ENCODE measurements at places on chromosomes 6 and 20.

DNA sequence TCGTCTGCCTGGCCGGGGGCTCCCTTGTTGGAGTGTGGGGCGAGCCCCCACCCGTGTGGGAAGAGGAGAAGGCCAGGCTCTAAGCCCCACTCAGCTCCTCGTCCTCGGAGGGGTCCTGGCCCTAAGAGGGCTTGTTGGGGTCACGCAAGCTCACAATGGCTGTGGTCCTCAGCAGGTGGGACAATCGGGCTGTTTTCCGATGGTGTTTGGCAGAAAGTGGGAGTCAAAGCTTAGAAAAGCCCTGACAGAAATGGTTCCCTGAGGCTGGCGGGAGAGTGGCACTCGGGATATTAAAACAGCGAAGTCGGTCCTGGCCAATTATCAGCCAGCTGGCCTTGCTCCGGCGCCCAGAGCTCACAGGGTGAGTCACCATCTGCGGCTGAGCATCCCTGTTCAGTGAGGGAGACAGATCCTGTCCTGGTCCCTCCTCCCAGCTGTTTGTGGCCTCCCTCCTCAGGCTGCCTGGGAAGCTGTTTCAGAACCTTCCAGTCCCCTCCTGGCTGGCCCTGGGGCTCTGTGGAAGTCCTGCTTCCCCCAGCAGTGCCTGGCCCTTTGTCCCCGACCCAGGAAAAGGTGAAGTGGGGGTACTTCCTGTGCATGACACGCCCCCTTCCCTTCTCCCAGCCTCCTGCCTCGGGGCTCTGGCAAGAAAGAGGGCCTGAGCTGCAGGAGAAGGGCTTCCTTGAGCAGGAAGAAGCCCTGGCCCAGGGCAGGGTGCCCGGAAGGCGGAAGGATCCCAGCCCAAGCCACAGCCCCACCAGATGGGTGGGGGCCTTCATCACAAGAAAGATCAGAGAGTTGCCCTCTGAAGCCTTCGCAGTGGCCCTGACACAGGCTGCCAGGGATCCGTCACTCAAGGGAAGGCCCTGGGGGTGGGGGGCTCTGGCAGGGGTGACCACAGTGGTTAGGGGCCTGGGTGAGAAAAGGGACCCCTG is 53.6 kb upstream of the BHLHE23 start:
- no peak for DNase-seq

DNA sequence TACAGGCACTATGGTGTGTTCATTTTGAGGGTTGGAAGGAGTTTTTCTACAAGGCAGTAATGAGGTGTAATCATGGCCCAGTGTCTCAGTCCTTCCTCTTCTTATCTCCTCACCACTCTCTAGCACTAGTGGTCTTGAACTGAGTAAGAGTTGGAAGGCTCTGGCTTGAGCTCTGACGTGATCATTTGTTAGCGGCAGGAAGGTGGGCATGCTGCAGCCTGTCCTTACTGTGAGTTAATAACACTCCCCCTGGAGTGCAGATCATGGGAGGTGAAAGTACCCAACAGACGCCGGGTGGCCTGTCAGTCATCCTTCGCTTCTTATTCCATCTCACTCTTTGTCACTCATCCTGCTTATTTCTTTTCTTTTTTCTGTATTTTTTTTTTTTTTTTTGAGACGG is 356.9 kb downstream of the CDKAL1 start:
- no peak for DNase-seq

DNA sequence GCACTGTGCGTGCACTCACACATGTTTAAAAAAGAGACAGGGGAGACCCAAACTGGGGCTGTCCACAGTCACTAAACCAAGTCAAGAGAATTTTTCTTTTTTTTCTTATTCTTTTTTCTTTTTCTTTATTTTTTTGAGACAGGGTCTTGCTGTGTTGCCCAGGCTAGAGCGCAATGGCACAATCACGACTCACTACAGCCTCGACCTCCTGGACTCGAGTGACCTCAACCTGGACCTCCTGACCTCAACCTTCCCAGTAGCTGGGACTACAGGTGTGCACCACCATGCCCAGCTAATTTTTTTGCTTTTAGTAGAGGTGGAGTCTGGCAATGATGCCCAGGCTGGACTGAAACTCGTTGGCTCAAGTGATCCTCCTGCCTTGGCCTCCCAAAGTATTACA is 89.4 kb upstream of the NFATC2 start:
- no peak for DNase-seq

- DNase-seq: no peak
These were observed 201.7 kb downstream of the CLIC5 start for GRCh38 chr6:45813943-45814342.

DNA sequence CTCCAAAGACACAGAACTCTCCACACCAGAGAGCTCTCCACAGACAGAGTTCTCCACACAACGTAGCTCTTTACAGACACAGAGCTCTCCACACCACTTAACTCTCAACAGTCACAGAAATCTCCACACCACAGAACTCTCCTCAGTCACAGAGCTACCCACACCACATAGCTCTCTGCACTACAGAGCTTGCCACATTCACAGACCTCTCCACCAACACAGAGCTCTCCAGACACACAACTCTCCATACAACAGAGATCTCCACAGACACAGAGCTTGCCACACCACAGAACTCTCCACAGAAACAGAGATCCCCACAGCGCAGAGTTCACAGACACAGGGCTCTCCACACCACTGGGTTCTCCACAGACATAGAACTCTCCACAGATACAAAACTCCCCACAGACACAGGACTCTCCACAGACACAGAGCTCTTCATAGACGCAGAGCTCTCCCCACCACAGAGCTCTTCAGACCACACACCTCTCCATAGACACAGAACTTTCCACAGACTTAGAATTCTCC is 52.5 kb downstream of the ERMARD start:
- DNase-seq: no peak

- DNase-seq: no peak
These were observed 90.8 kb upstream of the QKI start for GRCh38 chr6:163323705-163324104.

DNA sequence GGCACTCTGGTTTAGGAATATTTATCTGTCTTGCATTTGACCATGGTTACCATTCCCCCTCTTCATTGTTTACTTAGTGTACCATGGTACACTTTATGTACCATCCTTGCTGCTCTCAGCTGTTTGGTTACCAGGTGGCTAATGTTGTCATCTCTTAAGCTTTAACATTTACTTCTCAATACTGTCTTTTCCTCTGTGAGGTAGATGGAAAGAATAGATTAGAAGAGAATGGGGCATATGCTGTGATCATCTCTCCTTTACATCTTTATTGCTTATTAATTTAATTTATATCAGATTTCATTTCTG is 109.2 kb downstream of the NCOA3 start:
- no peak for DNase-seq

- no peak for DNase-seq
These were observed 11.9 kb upstream of the CAPN11 start for GRCh38 chr6:44146685-44147084.

DNA sequence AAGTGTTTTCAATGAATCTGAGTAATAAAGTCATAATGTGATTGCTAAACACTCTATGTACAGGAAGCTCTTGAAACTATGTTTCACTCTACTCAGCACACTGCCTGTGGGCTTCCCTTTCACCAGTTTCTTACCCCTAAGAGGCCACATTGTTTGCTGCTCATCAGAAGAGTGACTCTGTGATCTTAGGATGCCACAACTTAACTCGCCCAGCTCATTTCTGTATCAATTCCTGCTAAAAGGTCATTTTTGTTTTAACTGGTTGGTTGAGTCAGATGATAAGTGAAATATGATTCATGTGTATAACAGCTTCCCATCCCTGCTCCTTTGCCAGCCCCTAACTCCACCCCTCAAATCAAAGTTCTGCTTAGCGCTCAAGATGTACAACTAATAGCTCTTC is 9.8 kb upstream of the NDUFAF4 start:
- DNase-seq: no peak

Measured in activated T-cell treated with anti-CD3 and anti-CD28 coated beads for 24 hours (primary cell).